ENCODE measurements at places on chromosomes 5 and 9. TPM values are rescaled to one million over a fixed set of nuclear protein-coding genes. Genes with fewer than 3 reads are reported as not detected.

Gene ELOVL7
- polyA plus RNA-seq, result 2.9 TPM

Gene ZBTB34
- polyA plus RNA-seq, result 23.1 TPM

DNA sequence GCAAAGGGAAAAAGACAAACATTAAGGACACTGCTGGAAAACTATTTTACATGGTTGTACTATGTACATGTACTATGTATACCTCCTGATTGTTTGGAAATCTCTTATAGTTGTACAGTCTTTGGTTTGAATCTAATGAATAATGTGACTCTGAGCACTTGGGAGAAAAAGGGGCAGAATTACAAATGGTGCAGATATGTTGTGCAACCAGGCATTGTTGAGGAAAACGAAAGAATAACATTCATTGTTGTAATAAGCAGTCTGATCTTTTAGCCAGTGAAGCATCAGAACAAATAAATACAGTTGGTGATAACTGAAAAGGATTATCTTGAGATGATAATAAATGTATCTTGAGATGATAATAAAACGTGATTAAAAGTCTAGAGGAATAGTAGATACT is 87.2 kb downstream of the CSNK1G3 start:
- no peak for DNase-seq

Gene RGS7BP
- 29.7 TPM for polyA plus RNA-seq

DNA sequence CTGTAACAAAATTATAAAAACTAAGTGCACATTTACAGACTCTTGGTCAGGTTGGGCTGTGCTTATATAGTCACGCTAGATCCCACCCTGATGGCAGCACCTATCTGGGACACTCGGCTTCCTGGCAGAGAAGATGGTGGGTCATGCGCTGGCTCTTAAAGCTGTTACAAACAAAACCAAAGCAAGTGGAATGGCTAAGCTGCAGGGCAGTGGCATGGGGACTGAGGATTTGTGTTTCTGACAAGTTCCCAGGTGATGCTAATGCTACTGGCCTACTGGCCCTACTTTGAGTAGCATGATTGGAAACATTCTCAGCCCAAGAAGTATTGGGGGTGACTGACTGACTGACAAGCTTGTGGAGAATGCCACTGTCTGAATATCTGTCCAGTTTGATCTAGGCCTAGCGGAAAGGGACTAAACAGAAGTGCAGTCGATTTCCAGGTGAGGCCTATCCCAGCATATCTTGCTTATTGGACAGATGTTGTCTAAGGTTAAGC is 8.3 kb downstream of the BTF3 start:
- no peak for DNase-seq

Gene SNAPC3
- polyA plus RNA-seq, result 64.7 TPM

- no peak for DNase-seq
These were observed 67.1 kb upstream of the UNC5A start for GRCh38 chr5:176743136-176743861.

DNA sequence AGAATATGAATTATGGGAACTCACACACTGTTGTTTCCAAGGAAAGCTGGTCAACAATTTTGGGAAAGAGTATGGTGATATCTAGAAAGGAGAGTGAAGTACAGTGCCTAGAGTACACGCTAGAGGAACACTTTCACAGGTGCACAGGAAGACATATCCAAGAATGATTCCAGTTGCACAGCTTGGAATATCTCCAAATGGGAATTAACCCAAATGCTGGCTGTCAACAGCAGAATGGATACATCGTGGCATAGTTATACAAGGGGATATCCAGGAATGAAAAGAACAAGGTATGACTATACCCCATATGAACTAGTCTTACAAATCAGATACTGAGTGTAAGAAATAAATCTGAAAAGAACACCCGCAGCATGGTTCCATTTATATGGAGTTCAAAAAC is 231.3 kb downstream of the FSTL4 start:
- DNase-seq, result no peak

DNA sequence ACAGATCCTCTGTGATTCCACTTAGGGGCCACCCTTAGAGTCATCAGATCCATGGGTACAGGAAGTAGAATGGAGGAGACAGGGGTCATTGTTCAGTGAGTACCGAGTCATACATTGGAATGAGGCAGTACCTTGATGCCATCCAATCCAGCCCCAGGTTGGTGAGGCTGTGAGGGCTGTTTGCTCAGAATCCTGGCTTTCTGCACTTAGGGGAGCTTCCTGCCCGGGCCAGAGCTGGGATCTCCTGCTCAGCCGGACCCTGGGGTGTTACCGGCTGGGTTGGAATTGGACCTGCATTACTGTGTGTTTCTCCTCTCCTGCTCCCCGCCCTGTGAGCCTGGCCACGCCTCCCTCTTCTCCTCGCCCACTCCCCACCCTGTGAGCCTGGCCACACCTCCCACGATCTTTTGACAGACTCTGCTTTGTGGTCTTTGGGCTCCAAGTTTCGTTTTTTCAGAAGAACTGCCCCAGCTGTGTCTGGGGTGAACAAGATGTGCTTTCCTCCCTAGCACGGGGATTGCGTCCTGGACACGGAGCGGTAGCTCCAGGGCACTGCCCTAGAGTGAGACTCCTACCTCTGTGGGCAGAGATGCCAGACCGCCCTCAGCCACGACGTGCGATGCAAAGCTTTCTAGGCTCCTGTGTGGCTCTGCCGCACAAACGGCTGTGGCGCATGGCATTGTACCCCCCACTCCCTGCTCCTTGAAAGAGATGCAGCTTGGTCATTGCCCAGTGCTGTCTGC is 15.4 kb downstream of the TRAF2 start:
- no peak for DNase-seq

Gene GADD45G
- 7.1 TPM for polyA plus RNA-seq

DNA sequence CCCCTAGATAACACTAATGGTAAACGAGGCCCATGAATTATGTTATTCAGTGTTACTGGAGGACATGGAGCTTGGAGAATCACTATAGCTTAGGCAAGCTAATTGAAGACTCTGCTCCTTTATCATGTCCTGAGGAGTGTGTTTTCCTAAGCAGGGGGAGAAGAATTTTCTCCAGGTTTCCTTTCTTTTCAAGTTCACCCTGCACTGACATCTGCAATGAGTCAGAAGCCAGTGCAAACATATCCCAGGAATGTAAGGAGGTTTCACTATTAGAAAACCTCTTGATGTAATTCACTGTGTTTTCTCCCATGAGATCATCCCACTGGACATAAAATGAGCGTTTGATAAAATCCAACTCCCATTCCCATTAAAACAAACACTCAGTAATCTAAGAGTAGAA is 75.6 kb downstream of the DMRT2 start:
- DNase-seq, result no peak

- no peak for DNase-seq
These were observed 35.8 kb downstream of the C7 start for GRCh38 chr5:40945111-40945510.

- DNase-seq, result no peak
These were observed 156.4 kb downstream of the EFNA5 start for GRCh38 chr5:107514305-107514704.

DNA sequence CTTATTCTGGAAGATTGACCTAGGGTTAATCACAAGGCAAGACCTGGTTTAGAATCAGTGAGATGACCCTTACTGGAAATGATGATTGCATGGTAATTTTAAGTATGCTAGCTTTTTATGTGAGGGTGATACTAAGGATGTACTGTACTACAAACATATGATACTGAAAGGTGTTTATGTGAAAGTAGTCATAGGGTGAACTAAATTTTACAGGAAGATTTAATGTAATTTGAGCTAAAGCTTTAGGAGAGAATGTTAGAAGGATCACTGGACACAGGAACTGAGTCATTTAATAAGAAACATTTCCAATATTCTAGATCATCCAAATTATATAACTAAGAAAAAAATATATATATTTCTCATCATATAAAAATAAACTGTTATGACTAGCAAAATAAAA is 197.2 kb downstream of the COX7C start:
- no peak for DNase-seq

- DNase-seq, result no peak
These were observed 10.4 kb downstream of the UIMC1 start for GRCh38 chr5:176995896-176996767.
